Retina (tissue), 1 donor: ENCODE measurements at places on chromosomes 11 and 22.

- no peak for DNase-seq
Observed at GRCh38 chr11:73521621-73522020, 76.3 kb downstream of the FAM168A start.

DNA sequence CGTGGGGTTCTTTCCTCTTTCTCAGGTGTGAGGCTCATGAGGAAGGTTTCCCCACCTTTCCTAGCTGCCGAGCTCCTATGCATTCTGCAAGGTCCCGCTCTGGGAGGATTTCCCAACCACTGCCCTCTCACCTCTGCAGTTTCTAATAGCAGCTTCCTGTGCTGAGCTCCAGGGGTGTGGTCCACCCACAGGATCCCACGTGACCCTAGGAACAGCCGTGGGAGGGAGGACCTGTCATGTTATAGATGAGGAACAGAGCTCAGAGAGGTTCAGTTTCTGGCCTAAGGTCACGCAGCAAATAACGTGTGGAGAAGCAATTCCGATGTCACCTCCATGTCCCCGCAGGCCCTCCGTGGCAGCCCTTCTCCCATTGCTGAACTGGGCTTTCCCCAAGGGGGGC is 38.5 kb downstream of the FLRT1 start:
- DNase-seq, result no peak

DNA sequence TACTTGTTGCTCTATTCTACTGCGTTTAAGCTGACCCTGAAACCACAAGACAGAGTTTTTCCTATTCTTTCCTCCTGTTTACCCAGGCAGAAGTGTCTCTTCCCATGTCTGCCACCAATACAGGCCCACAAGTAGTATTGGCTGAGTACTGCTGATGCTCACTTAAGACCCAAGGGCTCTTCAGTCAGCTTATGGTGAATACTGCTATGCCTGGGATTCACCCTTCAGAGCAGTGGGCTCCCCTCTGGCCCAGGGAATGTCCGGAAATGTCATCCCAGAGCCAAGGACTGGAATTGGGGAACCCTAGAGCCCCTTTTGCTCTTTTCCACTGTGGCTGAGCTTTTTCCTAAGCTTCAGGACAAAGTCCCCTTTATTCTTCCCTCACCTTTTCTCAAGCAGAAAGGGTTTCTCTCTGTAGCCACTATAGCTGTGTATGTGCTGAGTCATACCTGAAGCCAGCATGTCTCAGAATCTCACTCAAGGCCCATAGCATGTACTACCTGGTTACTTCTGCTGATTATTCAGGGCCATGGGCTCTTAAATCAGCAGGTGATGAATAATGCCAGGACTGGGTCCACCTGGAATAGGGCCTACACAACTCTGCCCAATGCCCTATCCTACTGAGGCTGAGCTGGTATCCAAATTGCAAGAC is 745.8 kb upstream of the ANO5 start:
- DNase-seq, result no peak

GRCh38 chr11:130070846-130071200 is 1.1 kb downstream of the APLP2 start:
- DNase-seq, result no peak

DNA sequence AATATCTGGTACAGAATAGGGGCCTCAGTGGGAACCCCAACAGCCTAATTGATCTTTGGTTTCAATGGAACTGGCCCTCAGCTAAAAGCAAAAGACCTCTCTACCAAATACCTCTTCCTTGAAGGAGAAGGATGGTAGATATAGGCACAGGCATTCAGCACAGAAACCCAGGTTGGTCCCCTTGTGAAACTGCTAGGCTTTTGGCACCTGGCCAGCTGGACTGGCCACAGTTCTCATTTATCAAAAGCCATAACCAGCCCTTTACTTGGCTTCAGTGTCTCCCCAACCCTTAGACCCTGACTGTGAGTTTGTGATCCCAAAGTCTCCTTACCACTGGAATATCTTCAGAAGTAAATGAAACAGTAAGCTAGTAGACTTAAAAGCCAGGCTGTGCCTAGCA is 152.9 kb downstream of the TENM4 start:
- no peak for DNase-seq
